ENCODE measurements at places on chromosomes 1 and 21. TPM values are rescaled to one million over a fixed set of nuclear protein-coding genes. Genes with fewer than 3 reads are reported as not detected.

- DNase-seq = no peak
- no peak overlapping the region for H3K4me3 ChIP-seq
- H3K27ac ChIP-seq = peak overlapping the region; percentile 36
- no peaks in the 10 kb centered on the region for H3K27me3 ChIP-seq
- peaks cover 51% of the 10 kb centered on the region for H3K4me1 ChIP-seq
Observed at GRCh38 chr1:35449334-35450008, 107.7 kb downstream of the KIAA0319L start.

GRCh38 chr1:55955016-55955621, 624.2 kb downstream of the PLPP3 start:
- no peaks in the 10 kb centered on the region for H3K4me1 ChIP-seq
- DNase-seq = no peak
- H3K27me3 ChIP-seq = no peaks in the 10 kb centered on the region

VTCN1 gene
- not detected for total RNA-seq

DNA sequence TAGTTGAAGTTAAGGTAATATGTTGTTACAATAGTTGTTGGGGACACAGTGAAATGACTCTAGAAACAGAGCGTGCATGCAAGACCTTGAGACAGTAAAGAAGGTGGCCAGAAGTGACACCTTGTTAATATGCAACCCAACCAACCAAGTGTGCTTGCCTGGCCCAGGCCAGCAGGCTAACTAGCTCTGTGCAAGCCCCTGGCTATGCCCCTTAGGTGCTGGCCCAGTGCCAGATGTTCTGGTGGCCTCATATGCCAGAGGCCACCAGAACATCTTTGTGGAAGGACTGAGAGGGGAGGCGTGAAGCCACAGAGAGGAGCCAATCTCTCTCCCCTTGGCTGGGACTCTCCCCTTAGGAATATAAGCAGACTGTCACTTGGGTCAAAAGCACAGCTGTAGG, 111.2 kb upstream of the JUN start:
- H3K4me1 ChIP-seq = peaks cover 28% of the 10 kb centered on the region
- DNase-seq = no peak
- H3K36me3 ChIP-seq = no peaks in the 10 kb centered on the region
- H3K27ac ChIP-seq = peak overlapping the region; percentile 79

S100A3 gene
- total RNA-seq = 9.5 TPM

GRCh38 chr1:77888081-77888780, at the start of gene NEXN:
TSS of gene NEXN (plus strand) at chr1:77888624. CDS start at chr1:77916107, 27,483 bp downstream.
- H3K27ac ChIP-seq = peak within 1 kb of the TSS; percentile 86
- H3K36me3 ChIP-seq = no peaks in the 10 kb centered on the region
- no peaks in the 10 kb centered on the region for H3K27me3 ChIP-seq
- no peak for DNase-seq

HSD3B1 gene
- not detected for total RNA-seq

NUAK2 gene
- total RNA-seq = 32.0 TPM

- no peak overlapping the region for H3K27ac ChIP-seq
- no peaks in the 10 kb centered on the region for H3K4me1 ChIP-seq
- H3K27me3 ChIP-seq = no peaks in the 10 kb centered on the region
- no peak overlapping the region for H3K4me3 ChIP-seq
- no peaks in the 10 kb centered on the region for H3K36me3 ChIP-seq
Observed at GRCh38 chr1:240100371-240100934, 8.8 kb downstream of the FMN2 start.

DNA sequence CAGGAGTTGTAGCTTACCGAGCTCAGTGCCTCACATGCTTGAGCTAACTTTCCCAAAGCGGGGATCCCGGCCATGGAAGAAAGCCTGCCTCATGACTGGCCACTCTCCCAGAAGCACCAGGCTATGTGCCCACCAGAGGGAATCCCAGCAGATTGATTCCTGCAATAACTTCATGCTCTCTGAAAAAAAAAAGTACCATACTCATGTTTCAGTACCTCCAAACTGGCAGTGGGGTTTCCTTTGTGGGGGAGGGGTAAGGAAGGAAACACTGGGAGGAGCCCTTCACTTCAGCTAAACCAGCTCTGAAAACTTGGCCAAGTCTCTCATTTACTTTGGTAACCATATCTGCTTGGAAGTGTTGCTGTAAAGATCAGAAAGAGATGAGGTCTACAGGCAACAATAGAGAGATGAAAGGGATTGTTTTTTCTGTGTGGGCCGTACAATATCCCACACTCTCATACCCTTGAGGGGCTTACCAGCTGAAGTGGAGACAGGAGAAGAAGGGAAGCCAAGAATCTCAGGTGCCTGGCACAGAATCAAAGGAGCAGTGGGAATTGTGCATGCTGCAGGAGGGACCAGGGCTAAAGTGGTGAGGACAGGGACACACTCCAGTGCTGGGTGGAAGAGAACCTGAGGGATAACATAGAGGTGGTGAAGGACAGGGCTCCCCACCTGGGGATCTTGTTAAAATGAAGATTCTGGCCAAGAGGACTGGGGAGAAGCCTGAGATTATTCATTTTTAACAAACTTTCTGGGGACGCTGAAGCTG, 42.4 kb upstream of the TACSTD2 start:
- no peaks in the 10 kb centered on the region for H3K36me3 ChIP-seq
- H3K4me1 ChIP-seq = peaks cover 22% of the 10 kb centered on the region
- DNase-seq = no peak
- no peaks in the 10 kb centered on the region for H3K27me3 ChIP-seq
- H3K4me3 ChIP-seq = peak overlapping the region; percentile 17
- H3K27ac ChIP-seq = peak overlapping the region; percentile 82

GRCh38 chr1:242133796-242134195, 134.9 kb upstream of the MAP1LC3C start:
- no peak overlapping the region for H3K4me3 ChIP-seq
- H3K36me3 ChIP-seq = no peaks in the 10 kb centered on the region
- no peaks in the 10 kb centered on the region for H3K27me3 ChIP-seq
- no peak overlapping the region for H3K27ac ChIP-seq
- no peaks in the 10 kb centered on the region for H3K4me1 ChIP-seq

PAQR6 gene
- 3.0 TPM for total RNA-seq

HPCA gene
- not detected for total RNA-seq

DNA sequence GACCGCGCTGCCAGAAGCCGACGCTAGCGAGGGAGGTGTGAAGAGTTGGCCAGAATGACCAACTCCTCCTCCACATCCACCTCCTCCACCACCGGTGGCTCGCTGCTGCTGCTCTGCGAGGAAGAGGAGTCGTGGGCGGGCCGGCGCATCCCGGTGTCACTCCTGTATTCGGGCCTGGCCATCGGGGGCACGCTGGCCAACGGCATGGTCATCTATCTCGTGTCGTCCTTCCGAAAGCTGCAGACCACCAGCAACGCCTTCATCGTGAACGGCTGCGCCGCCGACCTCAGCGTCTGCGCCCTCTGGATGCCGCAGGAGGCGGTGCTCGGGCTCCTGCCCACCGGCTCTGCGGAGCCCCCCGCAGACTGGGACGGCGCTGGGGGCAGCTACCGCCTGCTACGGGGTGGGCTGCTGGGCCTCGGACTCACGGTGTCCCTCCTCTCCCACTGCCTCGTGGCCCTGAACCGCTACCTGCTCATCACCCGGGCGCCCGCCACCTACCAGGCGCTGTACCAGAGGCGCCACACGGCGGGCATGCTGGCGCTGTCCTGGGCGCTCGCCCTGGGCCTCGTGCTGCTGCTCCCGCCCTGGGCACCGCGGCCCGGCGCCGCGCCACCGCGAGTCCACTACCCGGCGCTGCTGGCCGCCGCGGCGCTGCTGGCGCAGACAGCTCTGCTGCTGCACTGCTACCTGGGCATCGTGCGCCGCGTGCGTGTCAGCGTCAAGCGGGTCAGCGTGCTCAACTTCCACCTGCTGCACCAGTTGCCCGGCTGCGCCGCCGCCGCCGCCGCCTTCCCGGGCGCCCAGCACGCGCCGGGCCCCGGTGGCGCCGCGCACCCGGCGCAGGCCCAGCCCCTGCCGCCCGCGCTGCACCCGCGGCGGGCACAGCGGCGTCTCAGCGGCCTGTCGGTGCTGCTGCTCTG, 1.2 kb downstream of the GPR88 start:
- H3K27ac ChIP-seq = no peak overlapping the region
- peak overlapping the region; percentile 16 for H3K4me3 ChIP-seq
- H3K4me1 ChIP-seq = peaks cover 10% of the 10 kb centered on the region
- no peak for DNase-seq
- peaks cover 6% of the 10 kb centered on the region for H3K27me3 ChIP-seq
- no peaks in the 10 kb centered on the region for H3K36me3 ChIP-seq

LENEP gene
- total RNA-seq = not detected

GRCh38 chr1:228209657-228210056, 1.8 kb downstream of the OBSCN start:
- DNase-seq = no peak
- H3K4me1 ChIP-seq = peaks cover 16% of the 10 kb centered on the region
- H3K36me3 ChIP-seq = no peaks in the 10 kb centered on the region
- H3K27ac ChIP-seq = no peak overlapping the region
- H3K27me3 ChIP-seq = no peaks in the 10 kb centered on the region

- H3K4me3 ChIP-seq = no peak overlapping the region
- H3K36me3 ChIP-seq = no peaks in the 10 kb centered on the region
- DNase-seq = no peak
Observed at GRCh38 chr1:200938955-200939354, 44.3 kb downstream of the INAVA start.

LCE1A gene
- total RNA-seq = not detected

GRCh38 chr1:56413671-56414199, 165.6 kb downstream of the PLPP3 start:
- H3K27ac ChIP-seq = no peak overlapping the region
- peaks cover 26% of the 10 kb centered on the region for H3K4me1 ChIP-seq
- no peaks in the 10 kb centered on the region for H3K36me3 ChIP-seq
- no peak for DNase-seq

GRCh38 chr1:178457651-178458050, 39.1 kb downstream of the CLEC20A start:
- no peaks in the 10 kb centered on the region for H3K27me3 ChIP-seq
- no peak overlapping the region for H3K4me3 ChIP-seq
- H3K4me1 ChIP-seq = no peaks in the 10 kb centered on the region
- DNase-seq = no peak
- no peak overlapping the region for H3K27ac ChIP-seq
- no peaks in the 10 kb centered on the region for H3K36me3 ChIP-seq

DNA sequence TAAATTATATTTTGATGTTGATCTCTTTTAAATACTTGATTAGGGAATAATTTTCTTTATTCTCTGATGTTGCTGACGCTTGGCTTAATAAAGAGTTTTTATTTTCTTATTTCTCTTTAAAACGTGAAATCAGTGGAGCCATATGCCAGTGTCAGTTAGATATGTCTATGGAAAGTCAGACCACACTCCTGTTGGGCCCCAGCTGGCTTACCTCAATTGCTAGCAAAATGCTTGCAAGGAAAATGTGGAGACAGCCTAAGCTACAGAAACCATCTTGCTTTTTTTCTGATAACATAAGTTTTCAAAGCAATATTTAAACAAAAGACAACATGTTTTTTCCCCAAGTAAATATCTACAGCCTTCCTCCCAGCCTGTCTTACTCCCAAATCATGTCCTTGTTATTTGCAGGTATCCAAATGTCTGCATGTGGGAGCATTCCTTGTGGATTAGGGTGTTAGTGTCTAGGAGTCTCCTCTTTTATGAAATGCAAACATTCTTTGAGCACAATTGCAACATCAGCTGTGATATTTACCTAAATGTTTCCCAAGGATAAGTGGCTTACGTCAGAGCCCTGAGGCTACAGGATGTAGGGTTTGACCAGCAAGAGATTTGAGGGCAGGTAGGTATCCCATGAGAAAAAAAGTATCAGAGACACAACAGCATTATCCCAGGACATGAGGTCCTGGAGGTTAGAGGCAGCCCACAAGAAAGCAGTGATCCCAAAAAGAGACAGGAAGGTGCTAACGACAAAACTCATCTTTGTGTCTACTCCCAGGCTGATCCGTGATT, 117.2 kb upstream of the KCNJ15 start:
- no peaks in the 10 kb centered on the region for H3K36me3 ChIP-seq
- peaks cover 21% of the 10 kb centered on the region for H3K4me1 ChIP-seq
- H3K27me3 ChIP-seq = no peaks in the 10 kb centered on the region
- H3K27ac ChIP-seq = no peak overlapping the region
- no peak for DNase-seq

NPHS2 gene
- total RNA-seq = not detected

GRCh38 chr1:85153149-85153891, 47.5 kb downstream of the SYDE2 start:
- H3K4me1 ChIP-seq = no peaks in the 10 kb centered on the region
- H3K36me3 ChIP-seq = no peaks in the 10 kb centered on the region
- DNase-seq = no peak
- no peak overlapping the region for H3K4me3 ChIP-seq

AKNAD1 gene
- total RNA-seq = 0.09 TPM

GRCh38 chr1:20634065-20634593, 871 bp downstream of the PINK1 start:
- H3K27me3 ChIP-seq = no peaks in the 10 kb centered on the region
- no peak for DNase-seq

- peaks cover 15% of the 10 kb centered on the region for H3K4me1 ChIP-seq
- no peak for DNase-seq
- no peak overlapping the region for H3K27ac ChIP-seq
- no peaks in the 10 kb centered on the region for H3K36me3 ChIP-seq
- H3K27me3 ChIP-seq = no peaks in the 10 kb centered on the region
Observed at GRCh38 chr1:3407021-3407420, 47.4 kb upstream of the ARHGEF16 start.

- H3K4me3 ChIP-seq = no peak overlapping the region
- no peaks in the 10 kb centered on the region for H3K27me3 ChIP-seq
- no peaks in the 10 kb centered on the region for H3K36me3 ChIP-seq
- H3K27ac ChIP-seq = no peak overlapping the region
- peaks cover 26% of the 10 kb centered on the region for H3K4me1 ChIP-seq
- no peak for DNase-seq
Observed at GRCh38 chr1:173426057-173426456, 51.1 kb upstream of the PRDX6 start.

GRCh38 chr1:224065455-224065854, 48.5 kb upstream of the FBXO28 start:
- no peak for DNase-seq
- peaks cover 6% of the 10 kb centered on the region for H3K27me3 ChIP-seq
- no peak overlapping the region for H3K4me3 ChIP-seq
- no peaks in the 10 kb centered on the region for H3K36me3 ChIP-seq
- no peak overlapping the region for H3K27ac ChIP-seq

DNA sequence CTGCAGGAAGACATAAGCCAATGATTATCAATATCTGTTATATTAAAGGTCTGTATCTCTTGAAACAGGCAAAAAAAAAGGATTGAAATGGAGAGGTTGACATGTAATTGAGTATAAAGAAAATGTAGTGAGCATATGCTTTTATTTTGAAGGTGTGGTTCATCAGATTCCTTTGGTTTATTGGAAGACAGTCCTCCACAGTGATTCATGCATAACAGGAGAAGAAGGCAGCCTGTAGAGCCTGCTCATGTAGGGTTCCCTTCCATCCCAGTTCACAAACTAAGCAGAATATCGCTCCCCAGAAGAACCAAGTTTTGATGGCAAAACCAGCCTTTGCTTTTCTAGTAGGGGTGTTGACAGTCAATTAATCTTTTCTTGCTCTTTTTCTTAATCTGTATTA, 1016.8 kb upstream of the ADGRL4 start:
- no peak for DNase-seq
- no peaks in the 10 kb centered on the region for H3K36me3 ChIP-seq
- H3K4me3 ChIP-seq = no peak overlapping the region
- H3K27me3 ChIP-seq = no peaks in the 10 kb centered on the region
- H3K4me1 ChIP-seq = no peaks in the 10 kb centered on the region
- H3K27ac ChIP-seq = no peak overlapping the region

CCDC27 gene
- not detected for total RNA-seq

CXADR gene
- 44.2 TPM for total RNA-seq

RPE65 gene
- not detected for total RNA-seq
